Natural killer cell treated with Interleukin-12 subunit alpha and Interleukin-12 subunit beta and Interleukin-15 and Interleukin-18, amount 100 ng/mL, for 72 hours (primary cell): ENCODE measurements at places on chromosomes 1 and 21.

DNA sequence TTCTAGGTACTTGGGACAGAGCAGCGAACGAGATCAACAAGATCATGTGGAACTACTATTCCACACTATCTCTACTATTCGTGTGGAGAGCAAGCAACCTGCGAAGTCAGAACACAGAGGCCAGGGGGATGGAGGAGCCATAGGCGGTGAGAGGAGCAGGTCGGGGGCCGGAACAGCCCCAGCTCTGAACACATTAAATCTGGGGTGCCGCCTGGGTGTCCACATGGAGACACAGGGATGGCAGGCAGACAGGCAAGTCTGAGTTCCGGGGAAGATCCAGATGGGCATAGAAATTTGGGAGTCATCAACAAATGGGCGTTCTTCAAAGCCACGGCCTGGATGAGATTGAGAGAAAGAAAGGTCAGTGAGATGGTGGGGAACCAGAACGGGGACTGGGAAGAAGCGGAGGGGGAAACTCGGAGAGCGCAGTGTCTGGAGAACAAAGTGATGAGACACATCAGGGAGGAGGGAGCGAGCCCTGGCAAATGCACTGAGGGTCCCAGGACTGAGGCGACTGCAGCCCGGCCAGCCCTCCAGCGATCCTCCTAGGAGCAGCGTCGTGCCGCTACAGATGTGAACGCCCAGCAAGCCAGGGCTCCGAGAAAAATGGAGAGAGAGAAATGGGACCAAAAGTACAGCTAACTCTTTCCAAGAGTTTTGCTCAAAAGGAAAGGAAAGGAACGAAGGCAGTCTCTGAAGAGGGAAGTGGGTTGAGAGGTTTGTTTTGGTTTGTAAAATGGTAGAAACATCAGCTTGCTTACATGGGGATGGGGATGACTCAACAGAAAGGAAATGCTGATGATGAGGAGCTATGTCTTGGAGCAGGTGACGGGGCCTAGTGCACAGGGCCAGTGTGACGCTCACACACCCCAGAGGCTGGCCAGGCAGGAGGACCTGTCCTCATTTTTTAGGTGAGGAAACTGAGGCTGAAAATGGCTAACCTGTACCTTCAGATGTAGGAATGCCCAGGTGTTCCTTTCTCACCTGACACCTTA, 84.5 kb downstream of the GLIS1 start:
- DNase-seq: no peak

DNA sequence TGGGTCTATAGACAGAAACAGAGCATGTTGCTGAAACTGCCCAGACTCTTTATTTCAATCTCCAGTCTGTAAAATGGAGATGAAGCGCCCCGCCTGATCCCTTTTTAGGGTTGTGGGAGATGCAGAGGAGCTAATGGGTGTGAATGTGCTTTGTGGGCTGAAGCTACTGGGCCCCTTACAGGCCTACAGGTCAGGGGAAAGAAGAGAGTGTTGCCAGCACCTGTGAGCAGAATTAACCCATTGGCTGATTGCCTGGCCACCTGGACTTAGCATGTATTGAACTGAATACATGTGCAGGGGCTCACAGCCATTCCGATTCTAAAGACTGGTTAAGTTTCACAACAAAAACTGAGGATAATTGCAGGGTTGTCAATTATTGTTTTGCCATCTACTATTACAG, 13.9 kb upstream of the ATF3 start:
- DNase-seq: no peak

DNA sequence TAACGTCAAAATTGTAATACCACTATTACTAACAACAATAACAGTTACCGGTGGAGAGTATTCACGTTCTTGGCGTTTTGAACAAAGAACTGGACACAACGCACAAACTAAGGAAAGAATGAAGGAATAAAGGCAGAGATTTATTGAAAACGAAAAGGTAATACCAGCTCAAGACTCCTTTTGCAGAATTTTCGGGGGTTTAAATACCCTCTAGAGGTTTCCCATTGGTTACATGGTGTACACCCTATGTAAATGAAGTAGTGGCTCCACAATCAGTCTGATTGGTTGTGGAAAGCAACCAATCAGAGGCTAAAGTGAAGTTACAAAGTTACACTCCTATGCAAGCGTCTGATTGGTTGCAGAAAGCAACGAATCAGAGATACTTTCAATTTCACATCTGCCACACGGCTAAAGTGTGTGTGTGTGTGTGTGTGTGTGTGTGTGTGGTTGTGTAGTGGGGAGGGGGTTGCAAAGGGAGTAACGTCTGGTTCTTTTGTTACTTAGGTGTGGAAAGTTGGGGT, 1.1 kb upstream of the GTF2B start:
- DNase-seq: no peak

DNA sequence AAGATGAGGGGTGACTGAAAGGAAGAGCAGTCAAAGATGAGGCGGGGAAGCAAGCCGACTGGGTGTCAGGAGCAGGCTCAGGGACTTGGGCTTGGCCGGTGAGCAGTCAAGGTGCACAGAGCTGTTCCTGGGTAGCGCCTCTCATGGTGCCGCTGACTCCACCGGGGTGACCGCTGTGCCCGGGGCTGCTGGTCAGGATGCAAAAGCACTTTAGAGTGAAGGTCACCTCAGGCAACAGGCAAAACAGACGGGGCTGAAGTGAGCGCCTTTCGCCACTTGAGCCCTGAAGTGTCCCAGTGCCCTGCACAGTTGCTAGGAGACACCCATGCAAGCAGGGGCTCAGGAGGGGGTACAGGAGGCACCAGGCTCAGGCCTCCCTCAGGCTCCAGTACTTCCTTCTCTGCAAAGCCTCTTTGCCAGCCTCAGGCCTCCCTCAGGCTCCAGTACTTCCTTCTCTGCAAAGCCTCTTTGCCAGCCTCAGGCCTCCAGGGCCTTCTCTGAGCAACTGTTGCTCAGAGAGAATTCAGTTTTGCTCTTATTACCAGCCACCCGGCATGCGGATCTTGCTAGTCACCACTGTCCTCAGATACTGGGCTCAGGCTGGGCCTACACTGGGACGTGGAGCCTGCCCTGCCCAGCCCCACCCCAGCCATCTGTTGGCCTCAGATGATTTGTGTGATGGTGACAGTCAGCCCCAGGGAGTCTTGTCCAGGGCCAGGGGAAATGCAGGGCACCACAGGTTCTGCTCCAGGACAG, 99.7 kb upstream of the IRF2BP2 start:
- no peak for DNase-seq

- DNase-seq: no peak
Measured at GRCh38 chr1:226987179-226987536, 47.1 kb downstream of the COQ8A start.

DNA sequence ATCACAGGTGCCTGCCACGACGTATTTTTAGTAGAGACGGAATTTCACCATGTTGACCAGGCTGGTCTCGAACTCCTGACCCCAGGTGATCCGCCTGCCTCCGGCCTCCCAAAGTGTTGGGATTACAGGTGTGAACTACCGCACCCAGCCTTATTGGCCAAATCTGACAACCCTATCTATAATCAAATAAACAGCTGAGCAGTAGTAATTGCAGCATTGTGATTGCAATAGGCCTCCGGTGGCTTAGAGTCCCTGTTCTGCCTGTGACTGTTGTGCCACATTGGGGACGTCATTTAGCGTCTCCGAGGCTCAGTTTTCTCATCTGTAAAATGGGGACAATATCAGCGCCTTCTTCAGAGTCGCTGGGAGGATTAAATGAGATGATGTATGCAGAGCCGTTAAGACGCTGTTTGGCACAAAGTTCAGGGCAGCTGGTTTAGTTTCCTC, 569 bp upstream of the CAPN2 start:
- DNase-seq: no peak

GRCh38 chr1:42450061-42450460, 5.8 kb downstream of the ZMYND12 start:
- DNase-seq: no peak

DNA sequence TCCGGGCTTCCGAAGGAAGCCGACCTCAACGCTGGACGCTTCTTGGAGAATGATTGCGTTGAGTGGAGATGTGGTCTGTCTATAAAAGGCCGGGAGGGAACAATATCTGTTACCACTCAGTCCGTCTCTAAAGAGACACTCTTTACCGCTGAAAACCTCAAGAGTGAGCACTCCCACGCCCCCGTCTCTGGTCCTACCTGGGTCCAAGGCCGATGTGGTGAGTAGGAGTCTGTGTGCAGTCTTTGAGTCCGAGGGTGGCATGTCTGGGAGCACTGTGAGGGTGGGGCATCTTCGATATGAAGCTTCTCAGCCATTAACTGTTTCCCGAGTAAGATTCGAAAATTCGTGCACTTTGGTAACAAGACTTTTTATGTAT, 576 bp downstream of the ZFP69 start:
- no peak for DNase-seq

GRCh38 chr1:33182401-33182841, 578 bp upstream of the TRIM62 start:
- no peak for DNase-seq

DNA sequence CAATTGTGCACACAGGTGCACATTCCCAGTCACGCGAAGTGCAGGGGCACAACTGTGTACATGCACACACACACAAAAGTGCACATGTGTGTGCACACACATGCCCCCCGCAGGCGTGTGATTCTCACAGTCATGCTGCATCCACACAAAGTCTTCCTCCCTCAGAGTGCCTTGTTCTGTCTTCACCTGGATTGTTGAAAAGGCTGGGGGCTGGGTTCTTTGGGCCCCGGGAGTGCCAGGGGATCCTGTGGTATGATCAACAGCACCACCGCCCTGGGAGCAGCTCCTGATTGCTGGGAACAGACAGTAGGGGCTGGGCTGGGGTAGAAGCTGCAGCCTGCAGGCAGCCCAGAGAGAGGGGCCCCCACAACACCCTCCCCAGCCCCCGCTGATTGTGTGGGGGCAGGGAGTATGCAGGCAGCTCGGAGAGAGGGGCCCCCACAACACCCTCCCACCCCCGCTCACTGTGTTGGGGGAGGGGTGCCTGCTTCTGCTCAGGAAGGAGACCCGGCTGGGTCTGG, 3.4 kb downstream of the COL18A1 start:
- no peak for DNase-seq

DNA sequence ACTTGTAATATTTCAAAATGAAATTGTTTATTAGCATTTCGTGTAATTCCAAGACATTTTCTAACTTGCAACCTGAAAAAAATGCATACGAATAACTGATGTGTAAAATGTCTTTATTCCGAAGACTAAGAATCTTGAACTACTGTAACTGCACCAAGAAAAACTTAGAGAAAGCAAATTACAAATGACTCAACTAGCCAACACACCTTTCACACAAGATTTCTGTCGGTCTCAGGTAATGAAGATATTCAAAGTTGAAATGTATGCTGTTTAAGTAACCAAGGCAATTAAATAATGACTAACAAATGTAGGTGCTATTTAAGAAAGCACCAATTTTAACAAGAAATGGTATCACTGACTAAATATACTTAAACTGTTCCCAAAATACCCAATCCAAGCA, 2.1 kb downstream of the CLSTN1 start:
- DNase-seq: no peak

GRCh38 chr1:31573261-31573660, 3.1 kb upstream of the TINAGL1 start:
- DNase-seq: no peak

DNA sequence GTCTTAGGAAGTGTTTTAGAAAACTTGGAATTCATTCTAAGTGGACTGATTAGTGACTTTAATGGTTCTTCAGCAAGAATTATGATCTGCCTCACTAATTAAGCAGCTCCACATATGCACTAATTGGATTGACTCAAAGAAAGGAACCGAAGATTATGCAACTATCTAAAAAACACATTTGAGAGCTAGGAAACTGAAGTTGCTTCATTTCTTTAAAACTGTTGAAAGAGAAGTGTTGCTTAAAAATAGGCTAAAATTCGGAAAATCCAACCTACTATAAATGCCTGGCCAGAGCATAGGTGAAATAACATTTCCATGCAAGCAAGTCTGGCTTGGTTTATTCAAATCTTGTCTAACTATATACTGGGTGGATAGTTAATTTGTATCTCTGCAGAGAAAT, 502.9 kb upstream of the ZRANB2 start:
- DNase-seq: no peak
